ENCODE measurements at places on chromosomes 13 and 19. TPM values are rescaled to one million over a fixed set of nuclear protein-coding genes. Genes with fewer than 3 reads are reported as not detected.

Gene FUT1
- 15.0 TPM for total RNA-seq

Gene CCDC70
- total RNA-seq: not detected

Gene GSX1
- not detected for total RNA-seq

Gene CEACAM8
- total RNA-seq: not detected

Gene FCER2
- total RNA-seq: not detected

Gene IGFL3
- total RNA-seq: not detected

Gene FDX2
- 18.8 TPM for total RNA-seq

Gene ZNF85
- 12.3 TPM for total RNA-seq

Gene FAAP24
- 4.5 TPM for total RNA-seq

Gene MTUS2
- total RNA-seq: 4.1 TPM

Gene ZNF738
- 47.7 TPM for total RNA-seq

Gene CERS4
- total RNA-seq: 56.3 TPM

Gene UGGT2
- 20.8 TPM for total RNA-seq

Gene SMAD9
- total RNA-seq: 19.7 TPM

Gene ASF1B
- total RNA-seq: 14.8 TPM

Gene PTGER1
- 0.56 TPM for total RNA-seq

Gene CERS1
- 14.8 TPM for total RNA-seq

Gene ZNF90
- 23.7 TPM for total RNA-seq

Gene SF3A2
- total RNA-seq: 95.5 TPM

Gene CCDC61
- 19.4 TPM for total RNA-seq

Gene DIAPH3
- 8.6 TPM for total RNA-seq

Gene FGF21
- not detected for total RNA-seq

Gene PEG3
- not detected for total RNA-seq

Gene C1QTNF9B
- total RNA-seq: not detected

Gene OR7D4
- not detected for total RNA-seq

Gene NOTCH3
- 139 TPM for total RNA-seq

Gene TMEM147
- 104 TPM for total RNA-seq

Gene ZNF547
- total RNA-seq: 4.9 TPM

Gene CAPN12
- 3.0 TPM for total RNA-seq

Gene CEACAM16
- total RNA-seq: not detected

Gene USHBP1
- 0.29 TPM for total RNA-seq

Gene NKG7
- not detected for total RNA-seq

Gene ZNF575
- 2.6 TPM for total RNA-seq

Gene PDE4A
- 1.6 TPM for total RNA-seq

Gene ZNF773
- total RNA-seq: 9.8 TPM

Gene SIGLEC10
- not detected for total RNA-seq

Gene OR7D2
- total RNA-seq: 1.3 TPM

Gene FLT1
- 0.79 TPM for total RNA-seq

Gene KASH5
- not detected for total RNA-seq

Gene SEMA6B
- 1.7 TPM for total RNA-seq

Gene TEKTIP1
- total RNA-seq: 3.4 TPM

Gene SLAIN1
- total RNA-seq: 27.7 TPM

Gene ATP8B3
- 0.48 TPM for total RNA-seq

Gene C19orf85
- not detected for total RNA-seq

Gene RPL36
- 1,024 TPM for total RNA-seq

Gene HRC
- 3.2 TPM for total RNA-seq

Gene CASP14
- not detected for total RNA-seq

Gene CLDN10
- total RNA-seq: 2.1 TPM

Gene GPR183
- not detected for total RNA-seq

Gene MBD3L2
- total RNA-seq: not detected

Gene ZIC5
- 0.05 TPM for total RNA-seq

Gene BRME1
- 3.5 TPM for total RNA-seq

Gene FBXL12
- 31.4 TPM for total RNA-seq
